CD4-positive, alpha-beta T cell (primary cell): ENCODE measurements at places on chromosomes 1 and 21.

- no peak for DNase-seq
Observed at GRCh38 chr1:58505286-58505685, 41.2 kb downstream of the OMA1 start.

GRCh38 chr1:1309251-1310108 is 1.1 kb downstream of the PUSL1 start:
- DNase-seq: no peak

GRCh38 chr1:8745749-8746390 is 71.6 kb downstream of the RERE start:
- no peak for DNase-seq

GRCh38 chr1:236107121-236107907 is 35.0 kb upstream of the GPR137B start:
- DNase-seq: no peak

DNA sequence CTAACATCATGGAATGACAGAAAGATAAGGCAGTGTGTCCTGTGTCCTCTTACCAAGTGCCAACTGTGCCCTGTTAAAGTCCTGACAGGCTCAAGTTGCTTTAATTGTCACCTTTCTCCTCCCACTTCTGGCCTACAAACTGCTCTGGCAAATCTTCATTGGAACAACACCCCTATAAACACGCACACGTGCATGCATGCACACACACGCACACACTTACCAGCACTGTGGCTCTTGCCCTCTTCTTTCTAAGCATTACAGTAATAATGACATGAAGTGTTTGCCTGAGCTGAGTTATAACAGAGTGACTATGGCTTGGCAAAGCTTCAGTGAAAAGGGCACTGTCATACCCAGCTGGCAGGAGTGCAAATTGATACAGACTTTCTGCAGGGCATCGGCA is 82.3 kb upstream of the SYT6 start:
- no peak for DNase-seq

- no peak for DNase-seq
Observed at GRCh38 chr1:12435639-12436344, 182.2 kb downstream of the DHRS3 start.

GRCh38 chr1:206116873-206117150 is 376 bp downstream of the AVPR1B start:
- no peak for DNase-seq

DNA sequence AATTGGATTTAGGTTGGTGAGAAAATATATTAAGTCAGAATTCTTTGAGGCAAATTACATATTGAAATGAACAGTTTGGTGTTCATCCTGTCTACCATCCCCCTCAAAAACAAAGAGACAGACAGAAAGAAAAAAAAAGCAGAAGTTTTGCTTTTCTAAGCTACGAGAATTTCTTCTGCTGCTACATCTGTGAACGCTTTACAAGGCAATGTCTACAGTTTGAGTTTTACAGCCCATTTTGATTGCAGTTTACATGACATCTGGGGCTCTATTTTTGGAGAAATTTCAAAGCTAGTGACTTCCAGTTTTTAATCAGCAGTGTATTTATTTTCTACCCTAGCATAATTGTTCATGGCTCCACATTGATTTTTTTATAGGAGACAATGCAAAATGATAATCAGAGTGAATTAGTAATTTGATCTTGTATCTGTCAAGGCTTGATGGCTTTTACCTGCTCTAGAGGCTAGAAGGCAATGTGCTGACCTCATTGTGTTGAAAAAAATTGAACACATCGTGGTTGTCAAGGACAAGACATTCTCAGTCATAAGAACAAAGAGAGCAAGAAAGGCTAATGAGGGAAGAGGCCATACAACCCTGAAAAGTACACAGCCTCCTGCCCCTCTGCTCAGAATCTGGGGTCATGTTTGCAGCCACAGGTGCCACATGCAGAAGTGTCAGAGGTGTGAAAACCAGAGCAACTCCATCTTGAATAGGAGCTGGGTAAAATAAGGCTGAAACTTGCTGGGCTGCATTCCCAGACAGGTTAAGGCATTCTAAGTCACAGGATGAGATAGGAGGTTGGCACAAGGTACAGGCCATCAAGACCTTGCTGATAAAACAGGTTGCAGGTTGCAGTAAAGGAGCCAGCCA is 201.0 kb upstream of the CAMK1G start:
- no peak for DNase-seq

GRCh38 chr1:240499012-240499411 is 112.9 kb downstream of the GREM2 start:
- DNase-seq: no peak

- no peak for DNase-seq
Observed at GRCh38 chr1:3903141-3904005, 3.3 kb upstream of the C1orf174 start.
